Thoracic aorta (tissue), 2 donors: ENCODE measurements at places on chromosomes 1 and 21.
A peak's percentile ranks its signal among the peaks of the same experiment; 100 is the strongest.

DNA sequence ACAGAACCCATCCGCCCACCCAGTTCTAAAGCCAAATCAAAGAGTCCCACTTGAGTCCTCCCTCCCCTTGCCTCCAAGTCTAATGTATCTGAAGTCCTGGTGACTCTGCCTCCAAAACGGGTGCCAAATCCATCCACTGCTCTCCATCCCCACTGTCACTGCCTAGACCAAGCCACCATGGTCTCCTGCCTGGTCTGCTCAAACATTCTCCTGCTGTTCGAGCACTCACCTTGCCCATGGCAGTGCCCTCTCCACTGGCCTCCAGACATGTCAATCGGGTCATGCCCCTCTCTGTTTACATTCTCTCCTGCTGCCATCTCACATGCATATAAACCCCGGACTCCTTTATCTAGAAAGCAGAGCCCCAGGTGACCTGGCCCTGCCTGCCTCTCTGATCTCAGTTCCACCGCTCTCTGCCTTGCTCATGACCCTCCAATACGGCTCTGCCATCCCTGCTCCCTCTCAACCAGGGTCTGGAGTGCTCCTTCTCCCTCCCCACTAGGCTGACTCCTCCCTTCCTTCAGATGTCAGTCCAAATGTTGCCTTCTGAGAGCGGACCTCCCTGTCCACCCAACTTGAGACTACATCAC lies 32.1 kb upstream of the MX1 start:
- H3K4me1 ChIP-seq: no peaks in the 10 kb centered on the region
- peaks cover 3% of the 10 kb centered on the region for H3K36me3 ChIP-seq
- DNase-seq: no peak
- H3K27me3 ChIP-seq: no peaks in the 10 kb centered on the region
- H3K27ac ChIP-seq: no peak overlapping the region

DNA sequence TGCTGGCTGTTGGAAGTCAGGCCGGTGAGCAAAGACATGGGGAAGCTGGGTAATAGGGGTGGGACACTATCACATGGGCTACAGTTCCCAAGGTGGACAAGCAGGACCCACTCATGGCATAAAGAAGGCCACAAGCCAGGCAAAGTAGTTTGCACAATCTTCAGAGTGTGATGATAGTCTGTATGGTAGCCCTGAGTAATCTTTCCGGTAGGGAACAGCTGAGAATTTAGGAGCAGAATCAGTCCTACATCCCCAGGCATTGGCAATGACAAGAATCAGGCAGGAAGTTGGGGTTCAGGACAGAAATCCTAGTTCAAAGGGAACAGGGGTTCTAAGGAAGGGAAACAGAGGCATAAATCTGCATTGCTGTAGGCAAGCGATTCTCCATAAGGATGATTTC lies 23.9 kb upstream of the SPATA6 start:
- H3K36me3 ChIP-seq: no peaks in the 10 kb centered on the region
- DNase-seq: no peak
- H3K27ac ChIP-seq: no peak overlapping the region
- no peaks in the 10 kb centered on the region for H3K4me1 ChIP-seq
- no peak overlapping the region for H3K4me3 ChIP-seq

DNA sequence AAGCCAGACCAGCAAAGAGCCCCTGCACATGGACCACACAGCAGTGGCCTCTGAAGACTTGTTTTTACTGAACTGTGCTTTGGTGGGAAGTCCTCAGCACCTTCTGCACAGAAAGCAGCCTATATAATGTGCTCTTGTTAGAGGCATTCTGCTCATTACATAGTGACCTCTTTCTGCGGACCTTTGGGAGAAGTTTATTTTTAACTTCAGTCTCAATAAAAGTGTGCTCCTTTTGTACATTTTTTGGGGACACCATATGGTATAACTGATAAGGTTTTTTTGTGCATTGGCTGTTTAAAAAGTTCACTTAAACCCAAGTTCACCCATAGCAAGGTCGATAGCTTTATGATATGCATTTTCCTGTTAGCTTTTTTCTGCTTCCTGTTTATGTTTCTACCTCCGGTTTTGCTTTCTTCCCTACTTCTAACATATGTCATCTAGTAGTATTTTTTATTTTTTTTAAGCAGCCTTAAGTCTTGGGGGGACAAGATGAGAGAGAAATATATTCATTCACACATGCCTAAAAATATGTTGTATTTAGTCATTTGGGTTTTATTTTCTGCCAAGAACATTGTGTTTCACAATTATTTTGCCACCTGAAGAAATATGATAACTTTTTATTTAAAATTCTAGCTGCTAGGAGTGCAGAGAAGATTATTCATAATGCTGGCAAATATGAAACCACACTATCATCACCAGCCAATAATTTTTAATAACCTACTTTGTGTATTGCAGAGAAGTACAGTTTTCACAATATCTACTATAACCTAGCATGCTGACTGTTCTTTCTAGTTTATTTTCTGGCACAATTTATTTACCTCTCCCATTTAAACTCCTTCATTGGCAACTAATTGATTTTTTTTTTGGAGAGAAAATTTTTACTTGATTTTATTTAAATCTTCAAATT lies 22.9 kb upstream of the SLC19A2 start:
- H3K4me1 ChIP-seq: peaks cover 12% of the 10 kb centered on the region
- no peak for DNase-seq
- no peaks in the 10 kb centered on the region for H3K36me3 ChIP-seq
- H3K4me3 ChIP-seq: no peak overlapping the region

DNA sequence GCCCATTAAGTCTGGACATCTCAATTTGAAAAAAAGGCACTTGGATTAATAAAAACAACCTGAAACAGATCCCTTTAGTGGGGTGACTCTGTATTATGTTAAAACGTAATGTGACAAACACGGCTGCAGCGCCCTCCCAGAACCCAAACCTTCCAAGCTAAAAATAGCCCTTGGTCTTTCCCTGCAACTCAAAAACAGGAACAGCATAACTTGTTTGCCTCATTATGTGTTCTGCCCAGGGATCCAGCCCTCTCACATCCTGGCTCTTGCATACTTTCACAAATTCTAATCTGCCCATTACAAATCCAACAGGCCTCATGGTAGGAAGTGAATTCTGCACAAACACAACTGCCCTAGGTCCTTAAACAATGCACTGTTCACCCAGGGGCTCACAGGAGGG lies 94.7 kb upstream of the GADD45A start:
- no peak for DNase-seq
- H3K4me1 ChIP-seq: peaks cover 33% of the 10 kb centered on the region
- H3K27me3 ChIP-seq: no peaks in the 10 kb centered on the region
- H3K27ac ChIP-seq: peak overlapping the region; percentile 86
- H3K4me3 ChIP-seq: no peak overlapping the region

- no peak for DNase-seq
- no peak overlapping the region for H3K4me3 ChIP-seq
- peak overlapping the region; percentile 65 for H3K27ac ChIP-seq
- H3K27me3 ChIP-seq: no peaks in the 10 kb centered on the region
Measured at GRCh38 chr1:212668477-212668876, 31.2 kb downstream of the BATF3 start.

DNA sequence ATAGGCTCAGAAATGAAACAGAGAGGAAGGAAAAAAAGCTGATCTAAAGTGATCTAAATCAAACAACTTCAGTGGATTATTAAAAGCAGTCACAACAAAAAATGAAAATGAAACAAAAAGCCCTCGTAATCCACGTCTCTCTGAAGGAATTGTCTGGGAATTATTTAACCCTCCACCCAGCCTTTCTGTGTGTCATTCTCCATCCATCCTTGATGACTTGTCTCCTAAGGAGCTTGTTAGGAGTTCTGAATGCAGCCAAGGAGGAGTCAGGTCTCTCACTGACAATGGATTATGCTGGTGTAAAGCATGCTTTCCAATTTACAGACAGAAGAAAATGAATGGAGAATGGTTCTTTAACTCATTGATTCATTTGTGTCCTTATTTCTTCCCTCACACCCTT lies 359.3 kb upstream of the RUNX1 start:
- no peaks in the 10 kb centered on the region for H3K4me1 ChIP-seq
- peak overlapping the region; percentile 30 for H3K4me3 ChIP-seq
- no peak for DNase-seq
- no peaks in the 10 kb centered on the region for H3K36me3 ChIP-seq
- no peak overlapping the region for H3K27ac ChIP-seq
- H3K27me3 ChIP-seq: no peaks in the 10 kb centered on the region

DNA sequence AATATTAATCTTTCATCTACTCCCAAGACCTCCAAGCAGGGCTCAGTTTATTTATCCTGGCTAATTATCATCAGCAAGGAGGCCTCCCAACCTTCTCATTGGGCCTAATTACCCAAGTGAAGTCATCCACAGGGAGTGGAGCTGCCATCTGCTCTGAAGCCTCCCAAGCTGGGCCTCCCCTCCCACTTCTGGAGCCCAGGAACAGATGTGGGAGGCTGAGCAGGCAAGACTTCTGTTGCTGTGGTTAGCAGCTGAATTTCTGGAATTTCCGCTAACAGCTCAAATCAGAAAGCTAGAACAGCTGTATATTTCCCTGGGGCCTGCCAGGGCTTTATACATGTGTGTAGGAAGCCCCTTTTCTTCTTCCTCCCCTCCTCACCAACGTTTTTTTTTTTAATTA lies 127.5 kb downstream of the UCK2 start:
- no peaks in the 10 kb centered on the region for H3K27me3 ChIP-seq
- DNase-seq: no peak
- no peak overlapping the region for H3K27ac ChIP-seq
- H3K4me3 ChIP-seq: no peak overlapping the region

DNA sequence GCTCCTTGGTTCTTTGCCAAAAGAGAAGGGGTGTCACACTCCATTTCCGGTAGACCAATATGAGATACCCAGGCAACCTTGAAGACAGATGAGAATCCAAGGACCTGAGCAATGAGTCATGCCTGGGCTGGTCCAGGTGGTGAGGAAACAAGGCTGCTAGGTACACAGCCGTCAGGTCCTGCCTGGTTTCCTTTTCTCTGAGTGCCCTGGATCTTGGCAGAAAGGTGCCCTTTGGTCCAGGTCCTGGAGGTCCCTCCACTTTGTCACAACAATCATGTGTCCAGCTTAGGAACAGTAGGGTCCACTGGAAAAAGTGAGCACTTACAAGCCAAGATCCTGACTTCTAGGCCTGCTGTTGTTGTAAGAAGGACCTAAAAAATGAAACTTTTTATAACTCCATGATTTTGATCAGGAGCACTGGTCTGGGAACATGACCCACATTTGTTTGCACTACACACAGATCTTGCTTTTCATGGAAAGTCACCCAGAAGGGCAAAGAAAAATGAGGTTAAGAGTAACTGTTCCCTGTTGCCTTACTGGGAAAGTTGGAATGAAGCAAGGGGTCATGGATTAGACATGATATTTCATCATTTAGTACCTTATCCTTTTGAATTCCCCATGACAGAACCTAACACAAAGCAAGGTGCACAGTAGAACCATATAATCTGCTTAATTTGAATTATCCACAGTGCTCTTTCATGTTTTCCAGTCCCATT lies 94.7 kb downstream of the PAPPA2 start:
- peaks cover 19% of the 10 kb centered on the region for H3K4me1 ChIP-seq
- DNase-seq: no peak
- H3K36me3 ChIP-seq: no peaks in the 10 kb centered on the region
- H3K27ac ChIP-seq: no peak overlapping the region

GRCh38 chr1:150185481-150185880 lies 35.8 kb downstream of the PLEKHO1 start:
- no peaks in the 10 kb centered on the region for H3K36me3 ChIP-seq
- peak overlapping the region; percentile 52 for H3K27ac ChIP-seq
- H3K27me3 ChIP-seq: no peaks in the 10 kb centered on the region
